Thyroid gland (tissue), 4 donors: ENCODE measurements at places on chromosomes 6 and 20. TPM values are rescaled to one million over a fixed set of nuclear protein-coding genes. Genes with fewer than 3 reads are reported as not detected.

The MUC21 gene
- not detected for total RNA-seq

The APOM gene
- 2.3 TPM for total RNA-seq

The COL20A1 gene
- total RNA-seq = not detected

The UBE2J1 gene
- 49.8 TPM for total RNA-seq

The NKAIN2 gene
- total RNA-seq = not detected

The CTCFL gene
- 0.13 TPM for total RNA-seq

The LIN28B gene
- total RNA-seq = not detected

The UST gene
- total RNA-seq = 91.2 TPM

The TENT5A gene
- total RNA-seq = 18.4 TPM

The SIRPG gene
- not detected for total RNA-seq

The OR2B2 gene
- not detected for total RNA-seq

The SYCP2 gene
- total RNA-seq = 6.9 TPM

The RAET1G gene
- total RNA-seq = 0.59 TPM

The TGM2 gene
- 133 TPM for total RNA-seq

The TCF19 gene
- total RNA-seq = 3.9 TPM

The CCN6 gene
- total RNA-seq = 0.33 TPM

The C6orf52 gene
- total RNA-seq = not detected

The PSMA7 gene
- total RNA-seq = 288 TPM

The HRH3 gene
- not detected for total RNA-seq

The TMEM74B gene
- 2.7 TPM for total RNA-seq

The BHLHE23 gene
- total RNA-seq = not detected

The FRMD1 gene
- 0.13 TPM for total RNA-seq

The EPB41L2 gene
- 65.2 TPM for total RNA-seq
